Stimulated activated CD4-positive, alpha-beta T cell treated with anti-CD3 and anti-CD28 coated beads, Interleukin-1b, Interleukin-23, amount 100 ng/mL, for 1 hour (primary cell): ENCODE measurements at places on chromosomes 16 and 17.

GRCh38 chr17:59107306-59107670, 608 bp upstream of the TRIM37 start:
- DNase-seq: no peak

GRCh38 chr16:56193951-56194726, 2.9 kb downstream of the GNAO1 start:
- peak; percentile 56 for DNase-seq

DNA sequence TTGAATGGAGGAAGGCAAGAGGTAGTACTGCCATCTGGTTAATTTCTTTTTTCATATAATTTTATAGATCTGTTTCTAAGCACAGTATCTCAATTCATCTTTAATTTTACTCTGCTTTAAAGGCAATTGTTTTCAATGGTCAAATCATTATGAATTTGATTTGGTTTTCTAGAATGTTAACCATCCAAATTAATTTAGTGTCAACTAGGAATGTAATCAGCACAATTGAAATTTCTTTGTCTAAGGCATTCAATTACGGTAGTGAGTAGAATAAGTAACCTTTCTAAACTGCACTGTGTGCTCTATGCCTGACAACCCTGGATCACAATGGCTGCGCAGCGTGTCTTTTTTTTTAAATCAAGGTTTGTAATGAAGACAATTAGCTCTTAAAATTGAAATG, 44.3 kb downstream of the CACNG1 start:
- no peak for DNase-seq

GRCh38 chr17:41098042-41098441, at the start of gene KRTAP4-8:
Gene KRTAP4-8 (minus strand): TSS chr17:41098142. CDS start chr17:41098084, 58 bp downstream.
- no peak for DNase-seq

DNA sequence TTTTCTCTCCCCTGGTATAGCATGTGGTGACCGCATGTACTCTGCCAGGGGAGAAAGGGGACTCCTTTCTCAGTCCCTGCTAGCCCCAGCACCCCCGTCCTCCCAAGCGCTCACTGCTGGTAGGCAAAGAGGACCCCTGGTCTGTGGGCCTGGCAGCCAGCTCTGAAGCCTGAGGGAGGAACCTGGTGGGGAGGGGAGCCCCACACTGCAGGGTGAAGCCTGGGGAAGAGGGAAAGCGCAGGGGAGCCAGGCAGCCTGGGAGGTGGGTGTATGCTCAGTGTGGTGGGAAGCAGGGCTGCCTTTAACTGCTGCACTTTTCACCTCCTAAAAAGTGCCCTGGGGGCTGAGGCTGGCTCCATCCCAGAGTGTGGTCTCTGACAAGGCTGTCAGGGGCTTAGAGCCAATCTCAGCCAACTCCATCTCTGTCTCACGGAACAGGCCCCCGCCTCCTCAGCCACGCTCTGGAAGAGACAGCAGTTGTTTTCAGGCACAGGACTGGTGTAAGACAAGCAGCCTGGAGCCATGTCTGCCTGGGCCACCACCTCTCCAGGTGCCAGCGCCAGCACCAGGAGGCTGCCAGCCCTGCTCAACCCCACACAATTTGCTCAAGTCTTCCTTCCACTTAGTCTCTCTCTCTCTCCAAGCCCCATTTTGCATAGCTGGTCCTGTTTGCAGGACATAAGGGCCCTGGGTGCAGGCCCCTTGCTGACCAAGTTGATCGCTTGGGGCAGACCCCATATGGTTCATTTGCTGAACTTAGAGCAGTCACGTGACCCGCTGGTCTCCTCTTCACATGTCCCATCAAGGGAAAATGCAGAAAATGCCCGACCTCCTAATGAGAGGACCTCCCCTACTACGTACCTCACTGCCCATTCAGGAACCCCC, 14.7 kb upstream of the TBX2 start:
- no peak for DNase-seq

GRCh38 chr17:57329380-57330214, 73.3 kb downstream of the MSI2 start:
- DNase-seq: no peak

GRCh38 chr17:80444644-80444979, 29.6 kb downstream of the ENDOV start:
- DNase-seq: no peak

- DNase-seq: no peak
Observed at GRCh38 chr17:75695830-75696271, 25.4 kb upstream of the ITGB4 start.

DNA sequence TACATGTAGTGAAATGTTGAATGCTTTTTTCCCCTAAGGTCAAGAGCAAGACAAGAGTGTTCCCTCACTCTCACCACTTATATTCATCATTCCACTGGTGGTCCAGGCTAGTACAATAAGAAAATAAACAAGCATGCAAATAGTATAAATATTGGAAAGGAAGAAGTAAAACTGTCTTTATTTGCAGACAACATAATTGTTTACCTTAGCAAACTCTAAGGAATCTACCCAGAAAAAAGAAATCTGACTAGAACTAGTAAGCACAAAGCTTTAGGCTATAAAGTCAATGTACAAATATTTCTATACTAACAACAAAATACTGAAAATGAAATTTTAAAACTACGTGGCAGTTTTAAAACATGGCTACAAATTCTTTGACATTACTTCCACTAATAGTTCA, 101.7 kb downstream of the CYB561 start:
- no peak for DNase-seq
